ENCODE measurements at places on chromosomes 13 and 19.

- peak; percentile 26 for DNase-seq
Measured at GRCh38 chr19:45591004-45591637, 6.5 kb upstream of the OPA3 start.

DNA sequence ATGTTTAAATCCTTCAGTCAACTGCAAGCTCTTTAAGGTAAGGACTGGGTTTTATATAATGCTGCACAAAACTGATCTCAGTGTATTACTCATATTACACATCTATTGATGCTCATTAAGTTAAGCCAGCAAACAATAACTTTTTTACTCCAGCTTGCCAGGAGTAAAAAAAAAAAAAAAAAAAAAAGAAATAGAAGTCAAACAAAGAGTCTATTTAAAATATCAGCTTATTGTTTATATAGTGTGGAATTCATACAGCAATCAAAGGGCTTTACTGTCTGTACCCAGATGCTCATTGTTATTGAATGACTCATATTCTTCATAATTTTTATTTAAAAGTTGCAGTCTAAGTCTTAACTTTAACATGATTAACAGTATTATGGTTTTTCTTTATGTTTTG is 21.8 kb upstream of the KBTBD7 start:
- DNase-seq = no peak

DNA sequence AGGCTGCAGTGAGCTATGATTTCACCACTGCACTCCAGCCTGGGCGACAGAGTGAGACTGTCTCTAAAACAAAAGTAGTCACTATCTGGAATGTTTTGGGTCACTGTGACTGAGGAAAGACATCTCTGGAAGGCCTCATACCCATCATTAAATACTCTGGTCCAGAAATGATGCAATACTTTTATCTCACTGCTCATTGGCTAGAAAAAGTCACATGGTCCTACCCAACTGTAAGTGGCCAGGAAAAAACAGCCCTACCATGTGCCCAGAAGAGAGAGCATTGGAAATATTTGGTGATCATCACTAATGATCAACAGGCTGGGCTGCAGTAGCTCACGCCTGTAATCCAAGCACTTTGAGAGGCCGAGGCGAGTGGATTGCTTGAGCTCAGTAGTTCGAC is 29.8 kb downstream of the PNPLA6 start:
- no peak for DNase-seq

- DNase-seq = no peak
Measured at GRCh38 chr13:100138859-100139491, 50.1 kb downstream of the PCCA start.

DNA sequence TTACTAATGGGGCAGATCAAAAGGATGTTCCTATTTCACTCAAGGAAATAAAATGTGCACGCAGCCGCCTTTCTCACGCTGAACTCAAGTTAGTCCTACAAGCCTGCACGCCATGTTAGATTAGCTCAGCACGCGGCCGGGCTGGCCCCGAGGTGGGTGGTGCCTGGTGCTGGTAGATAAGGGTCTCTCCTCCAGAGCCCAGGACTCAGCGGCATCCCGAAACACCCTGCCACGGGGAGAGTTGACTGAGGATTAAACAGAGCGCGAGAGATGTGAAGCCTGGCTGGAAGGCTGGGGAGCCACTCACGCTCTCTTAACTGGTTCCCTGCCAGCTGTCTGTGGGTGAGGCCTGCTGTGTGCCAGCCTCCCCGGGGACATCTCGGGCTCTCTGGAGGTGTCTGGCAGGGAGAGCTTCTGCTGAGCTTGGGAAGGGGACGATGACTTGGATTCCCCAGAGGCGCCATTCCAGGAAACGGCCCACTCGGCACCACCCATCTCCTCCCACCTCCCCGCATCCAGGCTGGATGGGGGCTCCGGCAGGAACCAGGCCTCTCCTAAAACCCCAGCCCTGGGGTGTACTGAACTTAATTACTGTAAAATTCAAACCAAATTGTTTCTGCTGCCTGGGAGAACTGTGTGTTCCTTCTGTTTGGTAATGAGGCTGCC is 122.2 kb downstream of the KDM4B start:
- no peak for DNase-seq

GRCh38 chr13:74243637-74244526 is 109.7 kb upstream of the KLF12 start:
- DNase-seq = no peak

DNA sequence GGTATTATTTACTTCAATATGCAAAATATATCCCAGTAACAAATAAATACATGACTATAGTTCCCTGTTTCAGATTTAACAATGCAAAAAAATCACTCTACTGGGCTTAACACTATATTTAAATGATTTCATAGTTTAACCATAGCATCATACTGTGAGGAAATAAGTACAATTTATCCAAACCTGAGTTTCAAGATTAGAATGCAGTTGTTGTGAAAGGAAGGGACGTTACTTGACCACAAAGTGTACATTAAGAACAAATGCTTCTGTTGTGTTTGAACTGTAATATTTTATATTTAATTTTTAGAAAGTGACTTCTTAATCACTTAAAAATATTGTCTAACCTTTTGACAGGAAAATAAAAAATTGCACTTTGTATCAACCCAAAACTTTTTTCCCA is 1747.9 kb upstream of the SPRY2 start:
- DNase-seq = no peak

GRCh38 chr19:2793577-2793976 is 8.3 kb downstream of the THOP1 start:
- DNase-seq = no peak

DNA sequence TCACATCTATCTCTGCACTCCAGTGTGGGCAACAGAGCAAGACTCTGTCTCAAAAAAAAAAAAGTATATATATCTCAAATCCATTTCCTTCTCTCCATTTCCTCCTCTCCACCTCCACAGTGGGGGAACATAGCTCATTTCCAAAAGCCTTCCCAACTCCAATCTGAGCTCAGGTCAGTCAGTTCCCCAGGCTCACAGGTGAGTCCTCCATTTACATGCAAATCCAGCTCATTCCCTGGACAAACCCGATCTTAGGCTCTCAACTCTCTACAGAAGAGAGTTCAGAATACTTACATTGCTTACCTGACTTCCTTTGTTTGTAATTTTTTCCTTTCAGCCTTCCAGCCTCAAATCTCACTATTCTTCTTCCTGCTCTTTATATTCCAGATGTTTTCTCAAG is 518.3 kb downstream of the GPC6 start:
- no peak for DNase-seq

- DNase-seq = no peak
Measured at GRCh38 chr13:32594157-32594738, 8.0 kb downstream of the PDS5B start.

DNA sequence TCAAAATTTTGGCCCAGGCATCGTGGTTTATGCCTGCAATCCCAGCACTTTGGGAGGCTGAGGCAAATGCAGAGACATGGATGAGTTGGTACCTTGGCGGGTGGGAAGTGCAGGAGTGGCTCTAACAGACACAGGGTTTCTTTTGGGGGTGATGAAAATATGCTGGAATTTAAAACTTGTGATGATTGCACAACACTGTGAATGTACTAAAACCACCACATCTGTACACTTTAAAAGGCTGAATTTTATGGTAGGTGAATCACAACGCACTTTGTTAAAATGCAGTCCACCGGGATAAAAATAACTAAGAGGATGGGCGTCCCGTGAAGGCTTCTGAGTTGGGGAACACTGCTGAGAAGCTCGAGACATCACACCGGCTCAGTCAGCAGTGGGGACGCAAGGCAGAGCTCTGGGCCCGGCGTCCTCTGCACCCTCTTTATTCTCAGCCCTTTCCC is 47.1 kb downstream of the MLLT1 start:
- DNase-seq = no peak

- DNase-seq = peak; percentile 54
Measured at GRCh38 chr19:927351-927779, 1.5 kb downstream of the ARID3A start.

- DNase-seq = no peak
Measured at GRCh38 chr13:44637581-44637980, 61.5 kb upstream of the TSC22D1 start.

DNA sequence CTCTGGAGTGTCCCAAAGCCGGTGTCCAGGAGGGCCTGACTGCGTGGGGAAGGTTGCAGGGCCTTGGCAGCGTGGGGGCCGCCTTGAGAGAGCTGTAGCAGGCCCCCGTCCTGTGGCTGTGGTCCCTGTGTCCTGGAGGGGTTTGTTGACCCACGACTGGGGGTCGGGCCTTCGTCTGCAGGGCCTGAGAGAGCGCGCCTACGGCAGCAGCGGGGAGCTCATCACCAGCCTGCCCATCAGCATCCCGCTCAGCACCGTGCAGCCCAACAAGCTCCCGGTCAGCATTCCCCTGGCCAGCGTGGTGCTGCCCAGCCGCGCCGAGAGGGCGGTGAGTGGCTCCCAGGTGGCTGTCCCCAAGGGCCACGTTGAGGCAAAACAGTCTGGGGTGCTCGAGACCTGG is 18.5 kb downstream of the PLEKHJ1 start:
- no peak for DNase-seq

DNA sequence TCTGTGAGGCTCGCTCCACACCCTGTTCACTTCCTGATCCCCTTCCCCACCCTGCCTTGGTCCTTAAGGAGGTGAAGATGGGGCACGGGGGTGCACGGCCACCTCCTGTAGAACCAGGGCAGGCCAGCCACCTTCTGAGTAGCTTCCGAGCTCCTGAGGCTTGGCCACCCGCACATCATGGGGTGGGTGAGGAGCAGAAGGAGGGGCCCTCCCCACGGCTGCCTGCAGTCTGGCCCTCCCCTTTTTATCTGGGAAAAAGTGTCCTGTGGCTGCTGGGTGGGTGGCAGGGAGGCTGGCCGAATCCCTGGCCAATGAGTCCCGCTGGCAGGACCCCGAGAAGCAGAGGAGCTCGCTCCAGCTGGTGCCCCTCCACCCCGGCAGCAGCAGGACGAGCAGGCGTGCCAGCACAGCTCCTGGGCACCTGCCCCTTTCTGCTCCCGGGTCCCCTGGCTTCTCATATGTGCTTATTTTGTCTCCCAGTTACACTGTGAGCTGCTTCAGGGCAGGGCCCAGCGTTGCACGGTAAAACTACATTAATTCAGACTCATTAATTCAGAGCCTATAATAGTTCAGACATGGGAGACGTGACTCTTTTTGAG is 135.0 kb downstream of the KDM4B start:
- no peak for DNase-seq

DNA sequence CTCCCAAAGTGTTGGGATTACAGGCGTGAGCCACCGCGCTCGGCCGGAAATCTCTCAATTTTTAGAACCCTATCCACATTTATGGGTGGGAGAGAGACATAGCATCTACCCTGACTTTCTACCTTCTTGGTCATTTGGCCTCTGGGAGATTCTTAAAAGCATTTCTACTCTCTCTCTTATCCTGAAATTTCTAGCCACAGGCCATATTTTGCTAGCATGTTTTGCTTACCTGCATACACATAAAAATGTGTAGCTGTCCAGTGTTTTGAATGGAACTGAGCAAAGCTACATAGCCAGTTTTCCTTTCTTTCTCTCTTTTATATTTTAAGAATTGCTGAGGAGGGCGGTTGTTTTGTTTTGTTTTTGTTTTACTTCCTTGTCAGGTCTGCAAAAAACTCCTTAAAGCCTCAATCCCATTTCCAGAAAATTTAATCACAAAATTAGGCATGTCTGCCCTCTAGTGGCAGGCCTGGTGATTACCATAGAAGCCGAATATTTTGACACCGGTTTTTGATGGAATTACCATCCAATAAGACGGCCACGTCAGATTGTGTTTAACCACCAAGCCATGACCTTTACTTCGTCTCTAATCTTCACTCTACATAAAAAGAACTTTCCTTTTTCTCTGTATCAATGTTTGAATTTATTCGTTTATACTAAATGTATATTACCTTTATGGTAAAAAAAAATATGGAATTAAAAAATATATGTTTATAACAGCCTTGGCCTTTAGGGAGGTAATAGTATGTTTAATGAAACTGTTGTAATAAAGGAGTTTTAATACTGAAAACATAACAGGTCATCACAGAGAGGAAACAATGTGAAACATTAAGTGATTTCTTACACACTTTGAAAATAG is 34.4 kb upstream of the OXGR1 start:
- peak; percentile 76 for DNase-seq

DNA sequence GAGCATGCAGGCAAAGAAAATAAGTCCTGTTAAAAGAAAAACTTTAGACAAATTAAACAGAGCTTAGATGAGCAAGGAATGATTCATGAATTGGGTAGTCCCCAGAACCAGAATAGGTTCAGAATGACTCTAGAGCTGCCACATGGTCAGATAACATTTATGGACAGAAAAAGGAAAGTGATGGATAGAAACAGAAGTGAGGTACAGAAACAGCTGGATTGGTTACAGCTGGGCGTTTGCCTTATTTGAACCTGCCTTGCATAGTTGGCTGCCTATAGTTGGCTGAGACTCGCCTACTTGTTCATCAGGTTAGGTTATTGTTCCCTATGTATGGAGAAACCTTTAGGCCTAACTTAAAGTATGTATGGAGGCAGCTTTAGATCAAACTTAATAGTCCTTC is 35.4 kb downstream of the WDFY2 start:
- DNase-seq = no peak

- DNase-seq = no peak
Measured at GRCh38 chr13:23766283-23766682, 122.9 kb downstream of the MIPEP start.

DNA sequence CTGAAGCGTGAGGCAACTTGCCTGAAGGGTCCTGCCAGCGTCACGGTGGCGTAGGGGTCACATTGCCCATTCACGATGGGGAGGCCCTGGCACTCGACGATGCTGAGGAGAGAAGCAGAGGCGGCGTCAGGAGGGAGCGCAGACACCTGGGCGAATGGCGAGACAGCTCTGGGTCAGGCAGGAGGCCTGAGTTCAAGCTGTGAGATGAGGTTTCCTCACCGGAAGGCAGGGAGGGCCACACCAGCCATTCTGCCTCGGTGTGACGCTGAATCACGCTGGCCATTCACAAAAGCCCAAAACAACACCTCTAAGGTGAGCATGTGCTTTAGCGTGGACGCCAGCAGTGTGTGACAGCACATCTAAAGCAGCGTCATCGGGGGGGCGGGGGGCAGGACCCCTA is 54.0 kb upstream of the C13orf46 start:
- no peak for DNase-seq

- no peak for DNase-seq
Measured at GRCh38 chr19:40555978-40556689, 20.5 kb upstream of the SHKBP1 start.

DNA sequence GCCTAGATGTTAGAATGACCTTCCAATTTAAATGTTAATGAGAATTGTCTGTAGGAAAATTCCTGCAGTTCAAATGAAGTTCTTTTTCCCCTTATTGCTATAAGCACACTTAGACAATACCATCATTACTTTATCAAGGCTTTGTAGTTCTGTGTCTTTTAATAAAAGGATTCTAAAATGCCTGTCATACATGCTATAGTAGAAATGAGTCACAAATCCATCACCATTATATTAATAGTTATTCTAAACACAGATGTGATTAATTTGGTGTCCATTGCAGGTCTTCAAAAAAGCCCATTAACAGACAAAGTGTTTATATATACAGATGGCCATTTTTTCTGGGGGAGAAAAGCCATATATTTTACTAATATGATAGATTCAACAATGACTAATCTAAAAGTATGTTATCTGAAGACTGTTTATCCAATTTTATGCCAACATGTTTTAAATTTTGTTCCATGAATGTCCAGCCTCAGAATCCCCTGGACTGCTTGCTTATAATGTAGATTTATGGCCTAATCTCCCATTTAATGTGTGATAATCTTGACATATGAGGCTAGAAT is 1678.3 kb upstream of the PCDH20 start:
- DNase-seq = no peak

All from neural crest cell (in vitro differentiated cells).